ENCODE measurements at places on chromosomes 1 and 21.

DNA sequence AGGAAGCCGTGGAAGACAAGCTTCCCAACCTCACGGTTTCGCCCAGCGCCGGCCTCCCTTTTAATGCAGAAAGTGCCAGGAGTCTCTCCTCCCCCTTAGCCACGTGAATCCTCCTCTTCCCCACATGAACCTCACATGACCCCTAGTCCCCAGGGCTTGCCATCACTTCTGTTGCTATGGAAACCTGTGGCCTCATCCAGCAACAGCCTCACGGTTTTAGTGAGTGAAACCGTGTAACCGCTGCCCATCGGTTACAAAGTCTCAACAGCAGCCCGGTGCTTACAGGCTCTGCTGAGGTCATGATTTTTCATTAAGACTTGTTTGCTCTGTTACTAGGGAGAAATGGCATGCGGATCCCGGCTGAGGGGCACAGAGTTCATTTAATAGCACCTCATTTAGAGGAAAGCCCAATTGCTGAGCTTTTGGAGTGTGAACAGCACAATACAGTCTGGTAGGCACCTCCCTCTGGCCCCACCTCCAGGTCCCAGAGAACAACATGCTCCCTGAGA is 143.2 kb upstream of the BACE2 start:
- peaks cover 6% of the 10 kb centered on the region for H3K4me1 ChIP-seq
- H3K27ac ChIP-seq: no peak overlapping the region

DNA sequence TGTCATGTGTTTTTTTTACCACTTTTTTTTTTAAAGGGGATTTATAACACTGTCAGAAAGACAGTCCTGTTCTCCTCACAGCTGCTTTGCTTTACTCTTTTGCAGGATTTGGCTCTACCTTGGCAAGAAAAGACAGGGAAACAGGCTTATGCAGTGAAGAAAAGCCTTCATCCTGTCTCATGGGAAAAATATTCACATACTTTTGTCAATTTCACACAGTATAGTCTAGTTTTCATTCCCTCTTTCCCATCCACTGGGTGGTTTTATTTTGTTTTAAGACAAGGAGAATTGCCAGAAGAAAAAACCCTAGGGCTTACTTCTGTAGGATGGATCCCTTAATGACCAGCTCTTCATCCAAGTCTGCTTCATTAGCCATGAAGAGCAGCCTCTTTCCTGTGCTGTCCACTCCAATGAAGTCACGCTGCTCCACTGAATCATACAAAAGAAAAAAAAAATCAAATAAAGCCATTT is 60.0 kb downstream of the EIF2B3 start:
- H3K27me3 ChIP-seq: no peaks in the 10 kb centered on the region
- H3K4me3 ChIP-seq: no peak overlapping the region
- DNase-seq: no peak
- no peaks in the 10 kb centered on the region for H3K4me1 ChIP-seq

GRCh38 chr1:150365941-150366340 is 2.0 kb downstream of the RPRD2 start:
- DNase-seq: no peak
- H3K27me3 ChIP-seq: no peaks in the 10 kb centered on the region
- no peaks in the 10 kb centered on the region for H3K36me3 ChIP-seq
- peak overlapping the region; percentile 97 for H3K4me3 ChIP-seq

DNA sequence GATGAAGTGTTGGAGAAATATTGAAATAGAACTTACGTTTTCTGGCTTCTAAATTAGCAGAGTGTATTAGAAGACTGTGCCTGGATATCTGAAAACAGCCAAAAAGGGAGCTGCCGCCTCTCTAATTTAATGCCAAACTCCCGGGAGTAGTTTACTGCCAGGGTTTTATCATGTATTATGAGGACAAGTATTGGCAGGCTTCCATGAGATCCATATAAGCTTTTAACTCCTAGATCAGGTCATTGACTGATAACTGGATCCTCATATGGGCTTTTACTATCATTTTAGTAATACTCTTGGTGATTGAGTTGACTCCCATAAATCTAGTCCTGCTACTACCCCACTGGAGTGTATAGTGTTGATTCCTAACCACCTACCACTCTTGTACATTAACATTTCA is 178.4 kb upstream of the CXADR start:
- no peak overlapping the region for H3K27ac ChIP-seq
- H3K4me3 ChIP-seq: no peak overlapping the region
- DNase-seq: no peak

DNA sequence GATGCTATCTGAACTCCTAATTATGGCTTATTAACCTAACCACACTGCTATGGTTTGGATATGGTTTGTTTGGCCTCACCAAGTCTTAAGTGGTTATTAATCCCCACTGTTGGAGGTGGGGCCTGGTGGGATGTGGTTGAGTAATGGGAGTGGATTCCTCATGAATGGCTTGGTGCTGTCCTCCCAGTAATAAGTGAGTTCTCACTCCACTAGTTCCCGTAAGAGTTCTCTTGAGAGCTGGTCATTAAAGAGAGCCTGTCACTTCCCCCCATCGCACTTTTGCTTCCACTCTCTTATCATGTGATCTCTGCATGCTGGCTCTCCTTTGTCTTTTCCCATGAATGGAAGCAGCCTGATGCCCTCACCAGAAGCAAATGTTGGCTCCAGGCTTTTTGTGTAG is 328.8 kb downstream of the PLA2G4A start:
- no peaks in the 10 kb centered on the region for H3K36me3 ChIP-seq
- H3K4me1 ChIP-seq: no peaks in the 10 kb centered on the region
- no peak overlapping the region for H3K27ac ChIP-seq
- H3K4me3 ChIP-seq: no peak overlapping the region
- H3K27me3 ChIP-seq: no peaks in the 10 kb centered on the region

DNA sequence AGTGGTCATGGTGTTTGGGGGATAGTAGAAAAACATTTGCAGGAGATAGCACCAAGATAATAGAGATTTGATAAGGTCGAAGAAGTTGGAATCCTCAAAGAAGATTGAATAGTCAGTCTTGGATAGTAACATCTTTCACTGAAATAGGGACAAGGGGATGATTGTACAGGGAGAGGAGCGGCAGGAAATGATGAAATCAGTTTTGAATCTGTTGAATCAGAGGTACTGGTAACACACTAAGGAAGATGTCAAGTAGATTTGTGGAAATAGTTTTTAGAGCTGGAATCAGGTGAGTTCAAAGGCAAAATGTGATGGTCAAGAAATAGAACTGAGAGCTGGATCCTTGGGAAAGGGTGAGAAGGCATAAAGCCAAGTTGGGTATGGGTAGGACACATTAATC is 26.5 kb downstream of the CAP1 start:
- H3K4me3 ChIP-seq: no peak overlapping the region
- DNase-seq: no peak
- peaks cover 85% of the 10 kb centered on the region for H3K36me3 ChIP-seq
- H3K27me3 ChIP-seq: no peaks in the 10 kb centered on the region
- no peaks in the 10 kb centered on the region for H3K4me1 ChIP-seq

DNA sequence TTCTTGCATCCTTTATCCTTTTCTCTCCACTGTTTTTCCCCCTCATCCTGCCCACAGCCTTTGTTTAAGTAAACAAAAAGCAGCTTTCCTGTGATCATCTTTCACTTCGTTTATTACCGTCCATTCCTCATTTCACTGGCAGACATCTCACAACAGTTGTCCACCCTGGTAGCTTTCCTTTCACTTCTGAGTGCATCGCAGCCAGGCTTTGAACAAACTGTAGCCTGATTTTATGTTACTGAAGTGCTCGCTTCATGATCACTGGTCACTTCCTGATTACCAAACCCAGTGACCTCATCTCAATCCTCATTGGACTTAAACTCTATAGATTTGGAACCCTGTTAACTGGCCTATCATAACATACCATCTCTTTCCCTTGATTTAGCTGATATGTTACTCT is 67.7 kb downstream of the SDCCAG8 start:
- H3K36me3 ChIP-seq: no peaks in the 10 kb centered on the region
- H3K27ac ChIP-seq: no peak overlapping the region
- DNase-seq: no peak

GRCh38 chr21:35337573-35337972 is 288.5 kb upstream of the RUNX1 start:
- no peaks in the 10 kb centered on the region for H3K36me3 ChIP-seq
- H3K27ac ChIP-seq: no peak overlapping the region
- no peak overlapping the region for H3K4me3 ChIP-seq
- no peaks in the 10 kb centered on the region for H3K27me3 ChIP-seq
- DNase-seq: no peak
- H3K4me1 ChIP-seq: no peaks in the 10 kb centered on the region

DNA sequence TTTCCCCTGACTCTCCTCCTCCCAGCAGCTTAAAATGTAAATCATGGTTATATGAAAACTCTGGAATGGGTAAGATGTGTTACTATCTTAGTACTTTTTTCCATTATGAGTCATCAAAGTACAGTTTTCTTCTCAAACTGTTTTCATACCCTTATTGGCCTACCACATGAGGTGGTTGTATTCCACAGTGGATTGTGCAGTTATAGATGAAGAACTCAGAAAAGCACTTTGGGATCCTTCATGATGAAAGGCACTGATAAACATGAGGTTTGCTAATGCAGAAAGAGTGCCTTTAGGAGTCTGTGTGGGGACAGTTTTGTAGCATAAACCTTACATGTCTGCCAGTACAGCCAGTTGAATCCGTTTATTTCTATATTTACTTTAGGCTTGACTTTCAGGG is 32.0 kb upstream of the MYOCOS start:
- H3K27me3 ChIP-seq: no peaks in the 10 kb centered on the region
- H3K27ac ChIP-seq: no peak overlapping the region
- H3K4me1 ChIP-seq: no peaks in the 10 kb centered on the region
- H3K4me3 ChIP-seq: no peak overlapping the region
- DNase-seq: no peak
- peaks cover 62% of the 10 kb centered on the region for H3K36me3 ChIP-seq

DNA sequence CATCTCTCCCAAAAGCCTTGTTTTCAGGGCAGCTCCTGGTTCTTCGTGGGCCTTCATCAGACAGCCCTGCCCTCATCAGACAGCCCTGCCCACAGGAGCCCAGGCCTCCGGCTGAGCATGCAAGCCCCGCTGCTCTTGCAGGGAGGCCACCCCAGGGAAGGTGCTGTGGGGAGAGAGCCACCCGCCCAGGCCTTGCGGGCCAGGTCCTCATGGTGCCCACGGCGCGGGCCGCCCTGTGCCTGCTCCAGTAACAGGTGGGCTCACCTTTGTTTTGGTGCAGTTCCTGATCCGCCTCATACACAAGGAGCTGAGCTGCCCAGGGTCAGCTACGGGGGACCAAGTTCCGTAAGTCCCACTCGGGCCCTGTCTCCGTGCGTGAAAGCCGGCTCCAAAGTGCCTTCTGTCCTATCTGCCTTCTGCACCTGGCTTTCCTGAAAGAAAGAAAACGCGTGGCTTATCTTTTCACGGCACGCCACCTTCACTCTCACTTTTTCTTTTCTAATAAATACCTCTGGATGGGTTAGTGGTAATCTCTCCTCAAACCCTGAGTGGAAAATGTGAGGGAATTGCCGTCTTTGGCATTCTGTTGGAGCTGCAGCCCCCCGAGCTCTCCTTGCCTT is 65.9 kb downstream of the SLC37A1 start:
- no peaks in the 10 kb centered on the region for H3K36me3 ChIP-seq
- H3K27me3 ChIP-seq: peaks cover 39% of the 10 kb centered on the region
- DNase-seq: no peak
- H3K4me1 ChIP-seq: 0 out of 2 replicates have a peak, but pooled peaks cover 6% of the 10 kb centered on the region
- no peak overlapping the region for H3K27ac ChIP-seq
- no peak overlapping the region for H3K4me3 ChIP-seq

DNA sequence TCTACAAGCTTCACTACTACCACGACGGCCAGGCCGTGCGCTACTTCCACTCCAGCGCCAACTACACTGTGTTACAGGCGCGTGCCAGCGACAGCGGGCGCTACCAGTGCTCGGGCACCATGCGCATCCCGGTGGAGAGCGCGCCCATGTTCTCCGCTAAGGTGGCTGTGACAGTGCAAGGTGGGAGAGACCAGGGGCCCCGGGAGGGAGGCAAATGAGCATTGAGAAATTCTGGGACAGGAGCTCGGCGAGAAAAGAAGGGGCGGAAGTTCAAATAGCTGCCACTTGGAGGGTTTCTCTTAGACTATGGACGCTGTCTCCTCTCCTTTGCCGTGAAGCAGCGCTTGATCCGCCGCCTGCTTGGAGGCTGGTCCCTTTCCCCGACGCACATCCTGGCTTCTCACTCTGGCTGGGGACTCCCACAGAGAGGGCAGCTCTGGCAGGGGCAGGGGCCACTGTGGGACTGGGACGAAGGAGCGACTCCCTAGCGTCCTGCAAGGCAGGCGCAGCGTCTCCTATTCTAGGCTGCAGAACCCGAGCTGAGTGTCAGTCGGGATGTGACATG is 4.6 kb downstream of the FCRLB start:
- no peaks in the 10 kb centered on the region for H3K36me3 ChIP-seq
- H3K27ac ChIP-seq: no peak overlapping the region
- peaks cover 19% of the 10 kb centered on the region for H3K4me1 ChIP-seq
- peak overlapping the region; percentile 69 for H3K4me3 ChIP-seq

DNA sequence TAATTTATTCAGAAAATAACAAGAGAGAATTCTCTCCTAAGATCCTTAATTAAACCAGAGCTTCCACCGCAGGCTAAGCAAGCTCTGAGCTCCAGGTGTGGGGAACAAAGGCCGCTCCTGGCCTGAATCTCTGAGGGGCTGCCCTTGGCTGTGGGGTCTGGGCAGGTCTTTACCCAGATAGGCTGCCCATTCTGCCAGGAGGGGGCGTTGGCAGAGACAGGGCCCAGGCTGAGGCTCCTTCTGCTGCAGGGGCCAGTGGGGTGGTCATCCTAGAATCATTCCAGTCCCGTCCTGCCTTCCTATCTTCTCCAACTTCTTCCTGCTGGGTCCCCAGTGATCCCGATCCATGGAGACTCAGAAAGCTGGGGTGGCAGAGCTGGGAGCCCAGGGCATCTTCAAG is 82.9 kb upstream of the POU3F1 start:
- H3K4me3 ChIP-seq: no peak overlapping the region
- no peaks in the 10 kb centered on the region for H3K4me1 ChIP-seq
- H3K27me3 ChIP-seq: peaks cover 4% of the 10 kb centered on the region

DNA sequence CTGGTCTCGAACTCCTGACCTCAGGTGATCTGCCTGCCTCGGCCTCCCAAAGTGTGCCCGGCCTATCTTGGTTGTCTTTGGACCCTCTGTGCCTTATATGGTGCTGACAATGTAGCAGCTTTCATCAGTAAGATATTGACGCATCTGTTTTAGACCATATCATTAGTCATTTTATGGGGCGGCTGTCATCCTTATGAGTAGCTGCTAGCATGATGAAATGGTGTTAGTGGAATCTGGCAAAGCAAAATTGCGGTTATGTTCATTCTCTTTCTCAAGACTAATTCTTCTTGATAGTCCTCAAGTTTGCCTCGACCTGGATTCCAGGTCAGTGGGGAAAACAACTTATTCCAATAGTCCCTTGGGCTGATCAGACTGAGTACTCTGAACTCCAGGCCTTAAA is 199.9 kb downstream of the PRDM2 start:
- no peak overlapping the region for H3K4me3 ChIP-seq
- H3K4me1 ChIP-seq: no peaks in the 10 kb centered on the region
- H3K27me3 ChIP-seq: peaks cover 15% of the 10 kb centered on the region
- H3K27ac ChIP-seq: no peak overlapping the region

GRCh38 chr1:19563324-19564097 is 78.2 kb upstream of the CAPZB start:
- H3K27me3 ChIP-seq: peaks cover 23% of the 10 kb centered on the region
- DNase-seq: no peak
- H3K4me1 ChIP-seq: no peaks in the 10 kb centered on the region
- H3K36me3 ChIP-seq: no peaks in the 10 kb centered on the region

- H3K27ac ChIP-seq: no peak overlapping the region
- no peak for DNase-seq
- H3K4me3 ChIP-seq: no peak overlapping the region
- H3K4me1 ChIP-seq: peaks cover 12% of the 10 kb centered on the region
- no peaks in the 10 kb centered on the region for H3K36me3 ChIP-seq
Measured at GRCh38 chr1:53069663-53070327, 7.8 kb downstream of the PODN start.

Data from HepG2 (cell line).